ENCODE measurements at places on chromosomes 5 and 9. TPM values are rescaled to one million over a fixed set of nuclear protein-coding genes. Genes with fewer than 3 reads are reported as not detected.

GRCh38 chr5:180127682-180128670 is 56.4 kb upstream of the RNF130 start:
- no peak for DNase-seq

ENTR1 gene
- total RNA-seq, result 110 TPM

BARHL1 gene
- not detected for total RNA-seq

CDH10 gene
- 8.6 TPM for total RNA-seq

AK6 gene
- 73.3 TPM for total RNA-seq

GRCh38 chr5:179820483-179821297 is at the start of gene SQSTM1:
TSS of gene SQSTM1 (plus strand) at chr5:179820905. CDS start at chr5:179820937, 32 bp downstream.
- DNase-seq, result peak; percentile 78
